Effector memory CD8-positive, alpha-beta T cell (primary cell): ENCODE measurements at places on chromosomes 6 and 20.

DNA sequence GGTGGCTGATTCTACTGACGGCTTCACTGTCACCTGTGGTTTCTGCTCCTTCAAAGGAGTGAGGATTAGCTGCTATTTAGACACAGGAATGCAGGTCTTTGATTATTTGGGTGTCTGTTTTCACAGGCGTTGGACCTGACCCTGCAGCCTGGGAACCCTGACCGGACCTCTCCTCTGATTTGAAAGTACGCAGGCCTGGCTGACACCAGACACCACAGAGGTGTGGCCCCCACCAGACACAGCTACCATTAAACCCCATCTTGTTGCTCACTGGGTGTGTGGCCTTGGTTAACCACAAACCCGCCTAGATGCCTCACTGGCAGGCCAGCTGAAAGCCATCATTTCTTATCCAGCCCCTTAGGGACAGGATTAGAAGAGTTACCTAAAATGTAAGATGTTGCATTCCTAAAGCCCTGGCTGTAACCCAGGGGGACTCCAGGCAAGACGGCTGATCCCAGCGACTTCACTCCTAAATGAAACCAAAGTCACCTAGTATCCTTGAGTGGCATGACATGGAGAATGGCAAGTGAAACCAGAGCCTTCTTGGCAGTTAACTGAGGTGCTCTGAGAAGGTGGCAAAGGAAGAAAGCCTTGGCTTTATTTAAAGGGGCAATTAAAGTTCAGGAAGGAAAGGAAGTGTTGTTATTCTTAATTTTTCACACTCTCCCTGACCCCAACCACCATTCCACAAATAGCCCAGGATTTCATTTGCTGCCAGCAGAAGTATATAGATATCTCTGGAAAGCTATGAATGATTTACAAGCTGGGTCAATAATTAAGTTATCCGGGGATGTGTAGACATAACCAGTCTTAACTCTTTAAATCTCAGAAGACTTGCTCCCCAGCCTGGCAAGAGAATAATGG, 169.9 kb downstream of the QRSL1 start:
- no peak overlapping the region for H3K4me3 ChIP-seq
- H3K27me3 ChIP-seq, result peaks cover 59% of the 10 kb centered on the region
- no peak overlapping the region for H3K27ac ChIP-seq
- DNase-seq, result no peak

DNA sequence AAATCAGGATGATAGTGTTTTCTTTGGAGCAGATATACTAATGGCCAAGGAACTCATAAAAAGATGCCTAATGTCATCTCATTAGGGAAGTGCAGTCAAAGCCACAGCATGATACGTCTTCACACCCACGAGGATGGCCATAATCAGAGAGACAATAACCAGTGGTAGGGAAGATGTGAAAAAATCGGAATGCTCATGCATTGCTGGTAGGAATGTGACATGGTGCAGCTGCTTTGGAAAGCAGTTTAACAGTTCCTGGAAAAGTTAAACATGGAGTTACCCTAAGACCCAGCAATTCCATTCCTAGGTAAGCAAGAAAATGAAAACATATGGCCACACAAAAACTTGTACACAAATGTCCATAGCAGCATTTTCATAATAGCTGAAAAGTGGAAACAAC, 29.9 kb downstream of the BCAS1 start:
- peaks cover 30% of the 10 kb centered on the region for H3K27me3 ChIP-seq
- H3K27ac ChIP-seq, result no peak overlapping the region
- DNase-seq, result no peak
- H3K4me1 ChIP-seq, result no peaks in the 10 kb centered on the region
- no peaks in the 10 kb centered on the region for H3K36me3 ChIP-seq
- H3K4me3 ChIP-seq, result no peak overlapping the region

DNA sequence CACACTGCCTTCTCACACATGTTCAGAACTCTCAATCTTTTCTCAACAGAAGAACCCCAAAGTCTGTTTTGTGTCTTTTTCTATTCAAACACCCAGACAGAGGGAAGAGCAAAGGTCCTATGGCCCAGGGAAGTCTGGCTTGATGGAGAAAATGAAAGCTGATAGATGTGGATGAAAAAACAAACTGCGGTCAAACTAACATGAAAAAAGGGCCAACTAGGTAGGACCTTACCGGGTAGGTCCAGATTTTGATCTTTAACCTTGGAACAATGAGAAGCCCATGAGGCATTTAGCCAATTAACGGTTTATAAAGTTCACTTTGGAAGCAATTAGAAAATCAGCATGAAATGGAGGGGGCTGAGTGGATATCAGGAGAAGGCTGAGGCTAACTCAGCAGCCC, 507.7 kb upstream of the SLC35B3 start:
- H3K4me3 ChIP-seq, result no peak overlapping the region
- DNase-seq, result no peak
- H3K27ac ChIP-seq, result no peak overlapping the region
- H3K36me3 ChIP-seq, result no peaks in the 10 kb centered on the region
- H3K27me3 ChIP-seq, result no peaks in the 10 kb centered on the region
- H3K4me1 ChIP-seq, result no peaks in the 10 kb centered on the region

- no peak overlapping the region for H3K4me3 ChIP-seq
- no peak for DNase-seq
- no peaks in the 10 kb centered on the region for H3K27me3 ChIP-seq
- H3K36me3 ChIP-seq, result no peaks in the 10 kb centered on the region
These were observed 8.5 kb upstream of the SOD2 start for GRCh38 chr6:159701413-159701999.

DNA sequence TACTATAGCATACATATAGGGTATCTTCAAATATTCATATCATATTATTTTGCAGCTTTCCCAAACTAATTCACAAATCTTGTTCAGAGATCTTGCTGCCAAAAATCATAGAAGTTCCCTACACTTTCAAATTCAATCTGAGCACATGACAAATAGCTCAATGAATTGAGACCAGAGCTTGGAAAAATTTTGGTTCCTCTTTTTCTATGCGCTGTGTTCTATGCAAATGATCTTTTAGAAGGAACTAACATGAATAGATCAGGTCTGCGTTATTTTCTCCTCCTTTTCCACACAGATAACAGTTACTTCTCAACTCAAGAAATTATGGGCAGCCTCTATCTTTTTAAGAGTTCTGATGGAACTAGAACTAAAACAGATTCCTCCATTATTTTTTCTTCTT, 316.3 kb downstream of the ARHGAP18 start:
- no peak for DNase-seq
- no peaks in the 10 kb centered on the region for H3K4me1 ChIP-seq
- no peak overlapping the region for H3K27ac ChIP-seq
- H3K36me3 ChIP-seq, result no peaks in the 10 kb centered on the region

- H3K27me3 ChIP-seq, result no peaks in the 10 kb centered on the region
- no peak overlapping the region for H3K27ac ChIP-seq
- no peaks in the 10 kb centered on the region for H3K36me3 ChIP-seq
- no peak for DNase-seq
- no peaks in the 10 kb centered on the region for H3K4me1 ChIP-seq
These were observed 12.1 kb upstream of the NRSN1 start for GRCh38 chr6:24113891-24114290.

- H3K36me3 ChIP-seq, result peaks cover 49% of the 10 kb centered on the region
- no peak overlapping the region for H3K27ac ChIP-seq
- peaks cover 29% of the 10 kb centered on the region for H3K4me1 ChIP-seq
- no peak for DNase-seq
These were observed 145.1 kb downstream of the PREX1 start for GRCh38 chr20:48682529-48683363.

DNA sequence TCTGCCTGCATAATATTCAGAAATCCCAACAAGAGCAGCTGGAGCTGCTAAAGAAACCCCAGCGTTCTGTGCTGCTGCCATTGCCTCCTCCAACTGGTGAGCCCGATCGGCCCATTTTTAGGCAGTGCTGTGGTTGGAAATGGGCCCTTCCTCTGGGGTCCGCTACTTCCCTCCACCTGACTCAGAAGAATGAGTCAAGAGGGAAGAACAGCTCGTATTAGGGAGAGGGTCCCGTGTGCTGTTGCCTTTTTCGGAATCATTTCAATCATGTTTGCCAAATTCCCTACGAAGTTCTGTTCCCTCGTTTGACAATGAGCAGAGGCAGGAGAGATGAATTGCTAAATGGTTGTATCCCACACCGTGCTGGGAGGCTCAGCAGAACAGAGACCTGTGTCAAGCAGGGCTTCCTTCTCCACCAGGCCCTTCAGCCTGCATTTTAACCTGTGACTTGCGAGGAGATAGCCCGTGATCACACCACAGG, 38.4 kb downstream of the THBS2 start:
- no peak overlapping the region for H3K4me3 ChIP-seq
- no peak for DNase-seq
- no peaks in the 10 kb centered on the region for H3K27me3 ChIP-seq
- peaks cover 3% of the 10 kb centered on the region for H3K36me3 ChIP-seq

- no peak for DNase-seq
- peaks cover 5% of the 10 kb centered on the region for H3K36me3 ChIP-seq
- peaks cover 11% of the 10 kb centered on the region for H3K4me1 ChIP-seq
- peaks cover 8% of the 10 kb centered on the region for H3K27me3 ChIP-seq
- no peak overlapping the region for H3K4me3 ChIP-seq
- no peak overlapping the region for H3K27ac ChIP-seq
These were observed 3.7 kb upstream of the LPIN3 start for GRCh38 chr20:41336711-41337492.

DNA sequence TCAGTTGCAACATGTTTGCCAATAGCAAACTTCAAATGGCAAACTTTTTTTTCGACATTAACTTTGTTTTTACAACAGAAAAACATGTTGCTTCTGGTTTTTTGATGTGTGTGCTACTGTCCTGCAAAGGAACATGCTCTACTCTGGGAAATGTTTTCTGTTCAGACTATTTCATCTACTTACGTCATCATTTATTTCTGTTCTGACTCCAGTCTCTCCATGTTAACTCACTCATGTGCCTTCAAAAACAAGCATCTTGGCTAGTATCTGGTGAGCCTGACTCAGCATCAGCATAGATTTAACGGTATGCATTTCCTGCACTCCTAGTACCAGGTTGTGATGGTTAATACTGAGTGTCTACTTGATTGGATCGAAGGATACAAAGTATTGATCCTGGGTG, 36.1 kb upstream of the MAP7 start:
- H3K27me3 ChIP-seq, result no peaks in the 10 kb centered on the region
- DNase-seq, result no peak
- no peaks in the 10 kb centered on the region for H3K4me1 ChIP-seq
